ENCODE measurements at places on chromosomes 3 and 15.

GRCh38 chr15:47959617-47960413 is 161.0 kb upstream of the SLC24A5 start:
- DNase-seq = no peak

DNA sequence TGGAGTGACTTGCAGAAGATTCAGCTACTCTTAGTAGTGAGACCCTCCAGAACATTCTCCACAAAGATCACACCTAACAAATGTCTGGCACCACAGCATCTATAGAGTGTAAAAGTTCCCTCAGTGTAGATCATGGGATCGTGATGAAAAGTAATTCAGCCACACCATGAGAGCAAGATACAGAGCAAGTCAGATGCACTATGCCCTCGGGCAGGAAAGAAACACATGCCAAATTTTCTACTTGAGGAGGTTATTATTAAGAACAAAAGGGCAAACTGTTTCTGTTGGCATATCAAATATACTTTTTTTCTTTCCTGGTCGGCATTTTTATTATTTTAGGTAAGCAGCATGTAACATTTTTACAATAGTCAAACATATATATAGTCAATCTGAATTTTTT is 44.8 kb upstream of the SNTN start:
- no peak for DNase-seq

- no peak for DNase-seq
Measured at GRCh38 chr15:93566762-93567161, 477.8 kb upstream of the RGMA start.

DNA sequence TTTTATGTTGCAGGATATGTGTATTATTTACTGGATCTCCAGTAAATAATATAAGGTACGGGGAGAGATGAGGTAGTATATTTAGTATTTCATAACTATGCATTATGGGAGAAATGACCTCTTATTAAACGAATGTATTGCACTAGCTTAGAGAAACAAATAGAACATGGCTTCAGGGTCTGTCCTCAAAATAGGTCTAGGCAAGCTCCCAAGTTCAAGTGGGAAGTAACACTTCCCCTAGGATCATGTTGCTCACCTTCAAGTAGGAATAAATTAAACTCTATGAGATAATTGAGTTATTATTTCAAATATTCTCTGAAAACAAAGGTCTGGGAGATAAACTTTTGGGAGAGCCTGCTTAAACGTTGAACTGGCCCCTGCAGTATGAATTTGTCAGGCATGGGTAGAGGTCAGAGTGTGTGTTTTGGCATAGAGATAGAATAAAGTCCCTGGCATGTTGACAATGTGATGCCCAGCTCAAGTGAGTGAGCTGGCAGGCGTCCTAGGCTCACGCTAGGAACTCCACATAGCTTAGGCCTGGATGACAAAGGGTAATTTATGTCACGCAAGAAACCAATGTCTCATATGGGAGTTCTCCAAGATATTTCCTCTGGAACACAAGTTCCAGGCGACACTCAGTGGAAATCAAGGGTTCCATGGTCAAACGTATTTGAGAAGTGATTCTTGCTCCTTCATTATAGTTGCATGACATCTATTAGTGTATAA is 236.8 kb downstream of the CACNA2D3 start:
- no peak for DNase-seq

- no peak for DNase-seq
Measured at GRCh38 chr15:36428102-36428845, 151.2 kb upstream of the CDIN1 start.

- no peak for DNase-seq
Measured at GRCh38 chr3:148227534-148227933, 470.2 kb upstream of the AGTR1 start.

Measured in Peyer's patch (tissue), 4 donors.